Fibroblast of villous mesenchyme (primary cell): ENCODE measurements at places on chromosomes 7 and 10. TPM values are rescaled to one million over a fixed set of nuclear protein-coding genes. Genes with fewer than 3 reads are reported as not detected.

The ACBD7 gene
- total RNA-seq = 0.97 and 1.3 TPM in 2 replicates

The CXCL12 gene
- 67.4 and 69.9 TPM in 2 replicates for total RNA-seq

The FAM25A gene
- not detected in 2 replicates for total RNA-seq

The SUN3 gene
- not detected in 2 replicates for total RNA-seq

The ADARB2 gene
- not detected in 2 replicates for total RNA-seq

The CYP2E1 gene
- total RNA-seq = 1.3 and 1.6 TPM in 2 replicates

The CLRN3 gene
- not detected in 2 replicates for total RNA-seq

The CFAP46 gene
- under 0.01 and 0.32 TPM in 2 replicates for total RNA-seq

The MINDY4 gene
- 11.0 and 17.3 TPM in 2 replicates for total RNA-seq

The SLC39A12 gene
- total RNA-seq = not detected in 2 replicates

The SEMA3E gene
- 0.32 and 0.43 TPM in 2 replicates for total RNA-seq

The MYL10 gene
- not detected in 2 replicates for total RNA-seq

The HOXA13 gene
- 1.3 and 2.6 TPM in 2 replicates for total RNA-seq

The LIPJ gene
- total RNA-seq = under 0.01 TPM in 1 of 2 replicates, not detected in the other

The GSAP gene
- total RNA-seq = 8.7 and 13.8 TPM in 2 replicates

The DNAJC12 gene
- 1.3 TPM in 2 replicates for total RNA-seq

The NAT16 gene
- total RNA-seq = not detected in 2 replicates

The SOSTDC1 gene
- not detected in 2 replicates for total RNA-seq

The WDR86 gene
- 0.32 and 1.3 TPM in 2 replicates for total RNA-seq

The PLCE1 gene
- 0.32 and 0.43 TPM in 2 replicates for total RNA-seq

The SH2D4B gene
- under 0.01 TPM in 1 of 2 replicates, not detected in the other for total RNA-seq

The VTI1A gene
- total RNA-seq = 31.6 and 37.1 TPM in 2 replicates

The NUTM2A gene
- under 0.01 and 0.43 TPM in 2 replicates for total RNA-seq

The ZNF488 gene
- total RNA-seq = under 0.01 TPM in 1 of 2 replicates, not detected in the other

The CALML3 gene
- total RNA-seq = not detected in 2 replicates

The SPDYE11 gene
- not detected in 2 replicates for total RNA-seq

The TWIST1 gene
- 16.4 and 19.3 TPM in 2 replicates for total RNA-seq

The PYROXD2 gene
- total RNA-seq = 9.0 and 10.8 TPM in 2 replicates

The GOLGA7B gene
- under 0.01 TPM in 1 of 2 replicates, not detected in the other for total RNA-seq

The PAX4 gene
- total RNA-seq = not detected in 2 replicates

The DGKB gene
- not detected in 2 replicates for total RNA-seq

The VGF gene
- total RNA-seq = under 0.01 TPM in 1 of 2 replicates, not detected in the other

The VPS41 gene
- total RNA-seq = 53.5 and 55.4 TPM in 2 replicates

The AKR1B15 gene
- not detected in 2 replicates for total RNA-seq

The SFTPA2 gene
- not detected in 2 replicates for total RNA-seq
